ENCODE measurements at places on chromosomes 2 and 18.

- H3K4me1 ChIP-seq = no peaks in the 10 kb centered on the region
- H3K27ac ChIP-seq = no peak overlapping the region
- peaks cover 10% of the 10 kb centered on the region for H3K36me3 ChIP-seq
Observed at GRCh38 chr18:11882636-11883035, 25.5 kb downstream of the MPPE1 start.

DNA sequence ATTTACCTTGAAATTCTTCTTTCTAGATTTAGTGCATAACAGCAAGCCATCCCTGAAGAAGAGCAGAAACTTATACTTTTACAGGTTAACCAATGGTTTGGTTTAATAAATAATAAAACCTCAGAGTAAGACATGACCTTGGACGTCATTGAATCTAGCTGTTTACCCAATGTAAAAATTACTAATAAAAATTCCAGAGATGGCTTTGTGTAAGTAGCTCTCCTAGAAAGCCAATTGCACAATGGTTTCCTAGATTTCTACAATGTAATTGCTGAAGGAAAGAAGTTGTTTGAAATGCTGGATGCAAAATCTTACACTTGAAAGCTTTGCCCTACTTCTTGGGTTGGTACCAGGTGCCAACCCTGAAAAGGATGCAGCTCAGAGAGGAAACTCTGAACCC lies 1.5 kb downstream of the XDH start:
- no peaks in the 10 kb centered on the region for H3K27me3 ChIP-seq
- no peak overlapping the region for H3K4me3 ChIP-seq
- no peaks in the 10 kb centered on the region for H3K4me1 ChIP-seq
- no peak for DNase-seq
- H3K36me3 ChIP-seq = no peaks in the 10 kb centered on the region

GRCh38 chr2:35783723-35784122 lies 571.9 kb upstream of the CRIM1 start:
- H3K27me3 ChIP-seq = no peaks in the 10 kb centered on the region
- DNase-seq = peak; percentile 15
- no peaks in the 10 kb centered on the region for H3K36me3 ChIP-seq
- H3K27ac ChIP-seq = no peak overlapping the region
- H3K4me1 ChIP-seq = no peaks in the 10 kb centered on the region

- no peaks in the 10 kb centered on the region for H3K27me3 ChIP-seq
- no peak for DNase-seq
- H3K27ac ChIP-seq = no peak overlapping the region
Observed at GRCh38 chr18:36737316-36737715, 91.5 kb downstream of the TPGS2 start.

GRCh38 chr2:188970211-188970610 lies 4.0 kb upstream of the COL3A1 start:
- DNase-seq = no peak
- no peaks in the 10 kb centered on the region for H3K4me1 ChIP-seq
- H3K4me3 ChIP-seq = no peak overlapping the region
- no peaks in the 10 kb centered on the region for H3K27me3 ChIP-seq
- H3K27ac ChIP-seq = no peak overlapping the region

DNA sequence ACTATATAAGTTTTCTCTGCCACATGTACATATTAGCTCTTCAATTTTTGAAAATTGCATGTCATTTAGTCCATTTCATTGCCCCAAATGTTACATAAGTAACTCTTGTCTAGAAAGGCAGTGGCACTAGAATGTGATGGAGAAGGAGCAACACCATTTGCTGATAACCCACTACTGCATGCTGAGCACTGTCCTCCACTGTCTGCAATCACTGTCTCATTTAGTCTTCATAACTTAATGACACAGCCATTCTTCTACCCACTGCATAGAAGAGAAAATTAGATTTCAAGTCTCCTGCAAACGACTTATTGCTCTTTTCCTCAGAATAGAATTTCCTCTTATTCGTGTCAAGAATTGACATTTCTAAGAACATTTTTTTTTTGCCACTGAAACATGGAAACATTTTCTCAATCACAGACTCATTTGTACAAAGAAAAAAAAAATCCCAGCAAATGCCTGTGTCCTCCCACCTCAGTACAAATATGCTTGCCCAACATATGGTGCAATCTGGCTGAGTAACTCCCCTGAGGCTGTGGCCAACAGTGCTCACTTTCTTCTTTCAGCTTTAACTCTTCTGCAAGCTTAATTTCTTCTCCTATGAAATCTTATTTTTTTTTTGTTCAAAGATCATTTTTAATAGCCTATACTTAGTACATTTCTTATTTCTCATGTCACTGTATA lies 768.6 kb upstream of the HS6ST1 start:
- H3K27ac ChIP-seq = no peak overlapping the region
- no peaks in the 10 kb centered on the region for H3K27me3 ChIP-seq
- no peak for DNase-seq
- no peaks in the 10 kb centered on the region for H3K36me3 ChIP-seq
- no peak overlapping the region for H3K4me3 ChIP-seq

GRCh38 chr2:210586381-210586780 lies 30.0 kb downstream of the CPS1 start:
- no peak overlapping the region for H3K27ac ChIP-seq
- no peaks in the 10 kb centered on the region for H3K36me3 ChIP-seq
- no peak for DNase-seq

GRCh38 chr2:118731413-118731812 lies 116.0 kb downstream of the EN1 start:
- no peaks in the 10 kb centered on the region for H3K36me3 ChIP-seq
- H3K27me3 ChIP-seq = no peaks in the 10 kb centered on the region
- no peak overlapping the region for H3K27ac ChIP-seq
- no peak for DNase-seq
- no peak overlapping the region for H3K4me3 ChIP-seq

GRCh38 chr2:155357172-155357571 lies 658.7 kb downstream of the KCNJ3 start:
- DNase-seq = no peak
- no peak overlapping the region for H3K4me3 ChIP-seq
- H3K27me3 ChIP-seq = no peaks in the 10 kb centered on the region
- H3K27ac ChIP-seq = no peak overlapping the region

DNA sequence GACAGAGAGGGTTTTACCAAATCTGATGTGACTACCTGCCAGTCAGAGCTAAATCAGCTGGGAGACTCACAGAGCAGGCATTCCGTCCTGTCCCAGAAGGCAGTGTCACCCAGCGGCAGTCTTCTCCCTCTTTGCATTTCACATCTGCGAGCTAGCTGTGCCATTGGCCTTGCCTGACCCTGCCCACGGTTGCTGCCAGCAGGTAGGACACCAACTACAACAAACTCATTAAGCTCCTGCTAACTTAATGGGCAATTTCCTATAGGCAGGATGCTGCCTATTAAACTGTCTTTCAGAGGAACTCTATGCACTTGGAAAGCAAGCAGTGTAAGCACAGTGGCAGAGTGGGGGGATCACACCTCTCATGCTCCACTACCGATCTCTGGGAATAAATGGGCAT lies 116.4 kb upstream of the CAPN13 start:
- H3K4me3 ChIP-seq = no peak overlapping the region
- H3K27ac ChIP-seq = no peak overlapping the region
- H3K4me1 ChIP-seq = no peaks in the 10 kb centered on the region
- DNase-seq = no peak
- no peaks in the 10 kb centered on the region for H3K27me3 ChIP-seq

- no peak overlapping the region for H3K4me3 ChIP-seq
- H3K27ac ChIP-seq = no peak overlapping the region
- peaks cover 7% of the 10 kb centered on the region for H3K4me1 ChIP-seq
- DNase-seq = no peak
- H3K36me3 ChIP-seq = no peaks in the 10 kb centered on the region
Observed at GRCh38 chr2:179057737-179058136, 7.8 kb upstream of the CCDC141 start.

DNA sequence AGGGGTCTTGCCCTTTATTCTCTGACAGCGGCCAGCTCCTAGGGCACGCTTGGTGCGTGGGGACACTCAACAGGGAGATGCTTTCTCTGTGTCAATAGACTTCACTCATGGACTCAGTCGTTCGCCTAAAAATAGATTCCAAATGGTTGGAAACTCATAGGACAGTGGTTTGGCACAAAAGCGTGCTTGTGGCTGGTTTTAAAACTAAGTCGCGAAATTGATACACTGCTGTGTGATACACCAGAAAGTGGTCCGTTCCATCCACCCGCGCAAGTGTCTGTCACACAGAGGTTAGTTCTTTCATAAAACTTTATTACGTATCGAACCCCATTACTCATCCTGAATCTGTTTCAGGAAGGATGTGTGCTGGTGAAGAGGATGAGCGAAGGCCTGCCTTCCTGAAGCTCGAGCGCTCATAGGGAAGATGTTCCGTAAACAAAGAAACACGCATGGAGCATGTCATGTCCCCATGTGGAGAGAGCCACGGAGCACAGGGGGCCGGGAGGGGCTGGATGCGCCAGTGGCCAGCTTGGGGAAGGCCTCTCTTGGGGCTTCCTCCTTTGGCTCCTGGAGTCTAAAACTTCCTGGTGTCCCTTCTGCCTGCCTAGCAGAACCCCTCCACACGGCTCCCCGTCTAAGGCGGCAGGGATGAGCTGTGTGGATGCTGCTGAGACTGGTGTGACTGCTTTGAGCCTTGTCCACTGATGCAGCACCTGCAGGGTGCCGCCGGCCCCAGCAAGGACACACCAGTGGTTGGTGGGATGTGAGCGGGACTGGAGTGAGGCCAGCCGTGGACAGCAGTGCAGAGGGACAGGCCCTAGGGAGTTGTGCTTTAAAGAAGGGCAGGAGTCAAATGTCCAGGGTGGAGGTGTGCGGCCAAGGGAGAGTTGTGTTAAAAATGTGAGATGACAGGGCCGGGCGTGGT lies 207.2 kb downstream of the GBX2 start:
- H3K4me1 ChIP-seq = no peaks in the 10 kb centered on the region
- DNase-seq = no peak
- no peaks in the 10 kb centered on the region for H3K36me3 ChIP-seq

DNA sequence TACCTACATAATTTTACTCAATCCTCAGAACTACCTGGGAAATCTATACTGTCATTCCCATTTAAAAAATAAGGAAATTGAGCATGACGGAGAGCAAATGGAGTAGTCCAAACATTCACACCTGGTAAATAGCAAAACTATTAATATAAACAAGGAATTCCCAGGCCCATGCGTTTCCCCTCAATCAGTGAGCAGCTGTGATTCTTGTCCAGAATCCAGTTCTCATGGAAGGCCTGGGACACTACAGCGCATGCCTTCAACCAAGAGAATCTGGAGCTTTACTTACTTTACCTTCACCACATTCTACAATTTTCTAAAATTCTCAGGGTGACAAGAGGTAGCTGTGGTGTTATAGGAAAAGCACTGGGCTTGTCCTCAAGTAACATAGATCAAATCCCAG lies 259.0 kb downstream of the LRATD1 start:
- H3K4me3 ChIP-seq = no peak overlapping the region
- H3K27ac ChIP-seq = no peak overlapping the region
- no peak for DNase-seq
- no peaks in the 10 kb centered on the region for H3K4me1 ChIP-seq

DNA sequence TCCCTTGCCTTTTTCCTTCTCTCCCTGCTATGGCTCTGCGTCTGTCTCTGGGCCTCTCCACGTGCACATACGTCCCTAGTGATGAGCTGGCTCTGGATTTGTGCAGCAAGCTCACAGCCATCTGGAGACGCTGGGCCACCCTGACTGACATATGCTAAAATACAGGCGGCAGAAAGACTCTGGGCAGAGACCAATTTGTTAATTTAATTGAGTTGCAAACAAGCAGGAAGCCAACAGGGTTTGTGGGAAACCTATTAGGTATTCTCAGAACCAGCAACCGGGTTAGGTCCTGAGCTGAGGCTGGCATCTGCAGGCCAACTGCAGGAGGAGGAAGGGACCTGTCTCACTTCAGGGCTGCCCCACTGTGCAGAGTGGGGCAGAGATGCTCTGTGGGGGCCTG lies 53.5 kb upstream of the SMAD2 start:
- no peaks in the 10 kb centered on the region for H3K36me3 ChIP-seq
- H3K4me3 ChIP-seq = no peak overlapping the region
- H3K27ac ChIP-seq = no peak overlapping the region
- no peak for DNase-seq

- no peak overlapping the region for H3K4me3 ChIP-seq
- H3K27me3 ChIP-seq = no peaks in the 10 kb centered on the region
- H3K36me3 ChIP-seq = no peaks in the 10 kb centered on the region
- H3K27ac ChIP-seq = no peak overlapping the region
- DNase-seq = no peak
Observed at GRCh38 chr2:1995987-1996386, 251.7 kb upstream of the PXDN start.

DNA sequence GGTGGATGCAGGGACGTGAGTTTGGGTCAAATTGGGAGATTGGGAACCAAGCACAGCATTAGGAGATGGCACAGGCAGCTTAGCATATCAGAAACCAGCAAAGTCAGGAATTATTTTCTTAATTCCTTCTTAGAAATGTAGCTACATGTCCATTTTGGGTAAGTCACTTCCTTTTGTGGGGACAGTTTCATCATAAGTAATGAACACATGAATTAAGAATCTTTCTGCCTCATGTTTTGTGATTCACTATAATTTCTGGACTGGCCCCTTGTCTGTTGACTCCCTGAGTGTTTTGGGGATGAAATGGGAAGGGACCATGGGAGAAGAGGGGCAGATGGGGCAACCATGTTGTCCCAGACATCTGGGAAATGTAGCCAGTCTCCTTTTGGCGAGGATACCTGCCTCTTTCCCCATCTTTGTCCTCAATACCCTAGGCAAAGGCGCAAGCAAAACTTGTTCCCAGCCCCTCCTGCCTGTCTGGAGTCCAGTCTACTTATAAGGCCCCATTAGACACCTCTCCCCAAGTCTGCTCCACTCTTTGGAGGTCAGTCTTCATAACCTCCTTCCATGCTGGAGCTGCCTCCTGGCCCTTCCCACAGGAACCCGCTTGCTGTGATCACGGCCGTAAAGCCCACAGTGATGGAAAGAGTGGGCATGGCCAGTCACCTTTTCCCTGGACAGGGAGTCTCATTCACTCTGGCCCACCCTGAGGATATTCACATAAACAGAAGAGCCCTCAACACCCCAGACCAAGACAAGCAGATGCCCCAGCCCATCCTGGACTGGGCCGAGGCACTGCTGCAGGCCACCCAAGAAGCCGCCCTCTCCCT lies 25.7 kb downstream of the MTHFD2 start:
- H3K4me1 ChIP-seq = peaks cover 3% of the 10 kb centered on the region
- H3K27ac ChIP-seq = no peak overlapping the region
- no peak for DNase-seq
- H3K36me3 ChIP-seq = peaks cover 7% of the 10 kb centered on the region
- H3K4me3 ChIP-seq = no peak overlapping the region

DNA sequence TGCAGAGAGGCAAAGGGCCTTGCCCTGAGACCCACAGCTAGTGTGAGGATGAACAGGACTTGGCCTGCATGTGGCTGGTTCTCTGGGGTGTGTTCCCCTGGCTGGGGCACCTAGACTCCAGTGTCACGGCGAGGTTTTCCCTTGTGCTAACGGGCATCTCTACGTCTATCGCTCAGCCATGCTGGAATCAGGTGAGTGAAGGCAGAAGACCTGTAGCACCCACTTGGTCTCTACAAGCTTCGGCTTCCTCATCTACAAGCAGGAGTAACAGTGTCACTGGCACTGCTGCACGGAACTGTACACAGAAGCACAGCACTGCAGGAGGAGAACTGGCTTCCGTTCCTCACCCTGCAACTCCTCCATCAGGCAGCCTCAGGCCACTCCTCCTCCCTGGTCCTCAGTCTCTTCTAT lies 30.6 kb downstream of the HS1BP3 start:
- no peaks in the 10 kb centered on the region for H3K36me3 ChIP-seq
- no peak overlapping the region for H3K27ac ChIP-seq
- DNase-seq = no peak
- no peaks in the 10 kb centered on the region for H3K4me1 ChIP-seq
- H3K4me3 ChIP-seq = no peak overlapping the region

GRCh38 chr2:174336501-174337336 lies 2.0 kb downstream of the SP9 start:
- H3K27ac ChIP-seq = no peak overlapping the region
- no peak for DNase-seq
- peaks cover 26% of the 10 kb centered on the region for H3K4me1 ChIP-seq
- H3K4me3 ChIP-seq = peak overlapping the region; percentile 13
- H3K27me3 ChIP-seq = peaks cover 66% of the 10 kb centered on the region
